Activated T-helper 2 cell treated with anti-CD3 and anti-CD28 coated beads, Interferon-gamma antibody, Interleukin-2, Interleukin-4, amounts not matched to agents 10 μg/mL and 5 μg/mL and 100 μg/mL, durations not matched to agents 14 hours and 24 hours and 36 hours (primary cell): ENCODE measurements at places on chromosomes 4 and X.

DNA sequence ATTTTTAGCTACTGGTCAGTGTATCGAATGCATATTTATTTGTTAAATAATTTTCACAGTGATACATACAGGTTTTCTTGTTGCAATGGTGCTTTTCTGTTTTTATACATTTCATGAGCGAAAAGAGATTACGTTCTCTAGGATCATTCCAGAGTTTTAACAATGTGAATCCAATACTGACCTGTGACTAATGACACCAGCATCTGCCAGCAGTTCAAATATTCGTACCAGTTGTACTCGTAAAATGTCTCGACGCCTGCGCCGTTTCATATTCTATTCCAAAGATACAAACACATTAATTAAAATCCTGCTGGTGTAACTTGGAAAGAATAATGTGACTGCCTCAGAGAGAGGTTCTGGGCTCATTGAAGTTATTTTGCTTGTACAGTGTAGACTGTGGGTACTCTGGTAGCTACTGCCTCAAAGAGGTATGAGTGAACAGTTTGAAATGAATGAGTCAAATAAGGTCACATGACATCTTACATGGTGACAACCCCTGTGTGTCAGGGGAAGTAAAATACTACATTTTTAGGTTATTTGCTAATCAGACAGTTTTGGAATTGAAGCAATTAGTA, 80.7 kb downstream of the ZAR1 start:
- no peak for DNase-seq

DNA sequence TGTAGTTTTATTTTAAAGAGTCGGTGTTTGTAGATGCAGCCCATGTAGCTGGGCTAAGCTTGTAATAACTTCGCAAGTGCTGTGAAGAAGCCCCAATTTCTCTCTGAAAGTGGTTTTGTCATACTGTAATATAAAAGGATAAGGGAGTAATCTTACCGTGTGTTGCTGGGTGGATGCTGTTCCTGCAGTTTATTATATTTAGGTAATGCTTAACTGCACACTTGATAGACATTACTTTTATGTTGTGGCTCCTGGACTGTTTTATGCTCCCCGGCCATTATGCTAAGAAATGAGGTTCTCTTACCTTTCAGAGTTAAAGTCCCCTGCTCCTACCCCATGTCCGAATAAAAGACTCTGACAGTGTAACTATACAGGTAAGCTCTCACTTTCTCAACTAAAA, 789.4 kb downstream of the RPA4 start:
- DNase-seq, result no peak

GRCh38 chr4:105166066-105166465, 19.4 kb downstream of the TET2 start:
- no peak for DNase-seq

GRCh38 chr4:56051710-56052075, 102.9 kb downstream of the CEP135 start:
- DNase-seq, result no peak
